A549 treated with RU486 at 1 μM for 4 hours (cell line): ENCODE measurements at places on chromosomes 2 and 18. TPM values are rescaled to one million over a fixed set of nuclear protein-coding genes. Genes with fewer than 3 reads are reported as not detected.

Gene CYS1
- 0.90 to 1.6 TPM (median 1.4 TPM) in 5 replicates for total RNA-seq

Gene SPEG
- 5.1 to 7.8 TPM (median 6.5 TPM) in 5 replicates for total RNA-seq

Gene PNKD
- total RNA-seq, result 51.0 to 68.8 TPM (median 66.6 TPM) in 5 replicates

Gene PLB1
- total RNA-seq, result 1.1 to 2.6 TPM (median 1.9 TPM) in 5 replicates

Gene GATA6
- total RNA-seq, result 2.0 to 2.9 TPM (median 2.6 TPM) in 5 replicates

Gene GALR1
- not detected in 5 replicates for total RNA-seq

Gene C1QL2
- total RNA-seq, result 0.07 to 0.15 TPM (median 0.11 TPM) in 4 of 5 replicates, not detected in the other
